NCI-H526 (cell line): ENCODE measurements at places on chromosomes 5 and 9.

- no peak for DNase-seq
Observed at GRCh38 chr5:168681556-168682183, 102.5 kb upstream of the PANK3 start.

- DNase-seq = no peak
Observed at GRCh38 chr9:89145097-89145496, 33.5 kb downstream of the SHC3 start.

GRCh38 chr5:118243613-118244012 is 744.7 kb downstream of the DTWD2 start:
- DNase-seq = no peak

DNA sequence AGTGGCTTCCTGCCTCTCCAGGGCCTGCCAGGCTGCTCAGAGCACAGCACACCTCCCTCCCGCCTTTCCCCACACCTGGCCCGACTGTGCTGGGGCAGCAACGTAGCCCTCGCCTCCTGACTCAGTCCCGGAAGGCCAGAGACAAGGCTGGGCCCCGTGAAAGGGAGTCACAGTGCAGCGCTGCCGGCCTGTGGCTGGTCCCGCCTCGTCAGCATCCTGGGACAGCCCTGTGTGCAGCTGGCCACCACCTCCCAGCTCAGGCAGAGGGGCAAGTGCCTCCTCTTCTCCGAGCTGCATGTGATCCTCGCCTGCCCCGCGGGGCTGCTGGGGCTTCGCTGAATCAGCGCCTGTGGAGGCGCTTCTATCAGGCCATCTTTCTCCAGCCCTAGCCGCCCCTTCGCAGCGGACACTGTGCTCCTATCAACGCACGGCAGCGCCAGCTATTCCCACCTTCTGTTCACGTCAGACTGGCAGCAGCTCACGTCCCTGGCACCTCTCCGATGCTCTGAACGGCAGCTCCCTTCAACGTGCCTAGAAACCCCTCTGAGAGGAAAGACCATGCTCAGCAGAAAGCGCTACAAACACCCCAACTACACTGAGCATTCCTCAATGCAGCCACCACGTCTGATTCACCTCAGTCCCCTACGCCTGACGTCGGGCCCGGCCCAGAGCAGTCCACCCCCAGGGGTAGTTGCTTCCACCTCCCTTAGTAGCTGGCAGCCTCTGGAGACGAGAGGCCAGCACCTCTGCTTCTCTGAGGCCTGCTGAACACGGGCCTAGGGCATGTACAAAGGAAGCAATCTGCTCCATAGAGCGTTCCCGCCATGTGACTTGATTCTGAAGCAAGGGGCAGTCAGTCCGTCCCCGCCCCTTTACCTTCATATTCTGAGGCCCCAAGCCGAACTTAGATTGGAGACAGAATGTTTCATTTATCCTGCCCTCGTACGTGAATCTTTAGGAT is 78.8 kb downstream of the GPR21 start:
- no peak for DNase-seq

GRCh38 chr5:108606185-108606584 is 141.5 kb upstream of the FER start:
- no peak for DNase-seq

DNA sequence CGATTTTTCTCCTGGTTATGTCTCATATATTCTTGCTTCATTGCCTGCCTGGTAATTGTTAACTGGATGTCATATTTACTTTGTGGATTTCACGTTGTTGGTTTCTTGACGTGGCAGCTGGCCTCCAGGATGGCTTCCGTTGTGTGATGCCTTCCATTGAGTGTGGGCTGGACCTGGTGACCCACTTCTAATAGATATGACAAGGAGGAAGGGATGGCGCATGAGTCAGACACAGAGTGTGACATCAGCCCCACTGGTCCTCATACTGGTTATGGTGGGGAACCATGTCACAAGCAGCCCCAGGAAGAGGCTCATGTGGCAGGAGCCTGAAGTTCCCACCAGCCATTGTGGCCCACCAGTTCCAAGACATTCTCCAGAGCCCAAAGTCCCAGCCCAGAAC is 6.4 kb upstream of the PAEP start:
- no peak for DNase-seq

- no peak for DNase-seq
Observed at GRCh38 chr9:122059955-122060324, 33.2 kb downstream of the TTLL11 start.

DNA sequence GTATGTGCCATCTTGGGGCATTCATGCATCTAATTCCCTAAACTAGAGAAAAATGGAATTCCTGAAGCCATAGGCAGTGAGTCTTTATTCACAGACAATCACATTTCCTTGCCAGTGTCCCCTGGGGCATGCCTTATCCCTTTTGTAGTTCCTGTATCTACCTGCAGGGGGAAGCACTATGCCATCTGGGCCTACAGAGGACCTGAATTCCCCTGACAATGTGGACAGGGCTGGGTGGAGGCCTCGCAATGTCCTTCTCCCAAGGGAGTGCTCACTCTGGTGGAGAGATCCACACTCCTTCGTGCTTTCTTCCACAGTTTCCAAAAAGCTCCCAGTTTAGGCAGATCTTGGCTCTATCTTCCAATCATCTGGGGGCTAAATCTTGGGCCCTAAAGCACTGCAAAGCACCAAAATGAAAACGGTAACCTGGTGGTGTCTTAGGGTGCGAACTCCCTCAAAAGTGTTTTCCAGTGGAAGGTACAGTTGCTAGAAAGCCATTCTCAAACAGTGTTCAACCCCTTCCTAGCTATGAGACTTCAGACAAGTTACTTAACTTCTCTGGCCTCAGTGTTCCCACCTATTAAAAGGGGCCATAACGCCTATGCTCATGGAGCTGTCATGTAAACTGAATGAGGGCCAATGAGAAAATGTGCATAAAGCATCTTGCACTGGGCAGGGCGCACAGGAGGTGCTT is 17.5 kb downstream of the WHRN start:
- DNase-seq = peak; percentile 74

GRCh38 chr9:114852050-114852594 is 46.3 kb upstream of the TNFSF15 start:
- DNase-seq = no peak

DNA sequence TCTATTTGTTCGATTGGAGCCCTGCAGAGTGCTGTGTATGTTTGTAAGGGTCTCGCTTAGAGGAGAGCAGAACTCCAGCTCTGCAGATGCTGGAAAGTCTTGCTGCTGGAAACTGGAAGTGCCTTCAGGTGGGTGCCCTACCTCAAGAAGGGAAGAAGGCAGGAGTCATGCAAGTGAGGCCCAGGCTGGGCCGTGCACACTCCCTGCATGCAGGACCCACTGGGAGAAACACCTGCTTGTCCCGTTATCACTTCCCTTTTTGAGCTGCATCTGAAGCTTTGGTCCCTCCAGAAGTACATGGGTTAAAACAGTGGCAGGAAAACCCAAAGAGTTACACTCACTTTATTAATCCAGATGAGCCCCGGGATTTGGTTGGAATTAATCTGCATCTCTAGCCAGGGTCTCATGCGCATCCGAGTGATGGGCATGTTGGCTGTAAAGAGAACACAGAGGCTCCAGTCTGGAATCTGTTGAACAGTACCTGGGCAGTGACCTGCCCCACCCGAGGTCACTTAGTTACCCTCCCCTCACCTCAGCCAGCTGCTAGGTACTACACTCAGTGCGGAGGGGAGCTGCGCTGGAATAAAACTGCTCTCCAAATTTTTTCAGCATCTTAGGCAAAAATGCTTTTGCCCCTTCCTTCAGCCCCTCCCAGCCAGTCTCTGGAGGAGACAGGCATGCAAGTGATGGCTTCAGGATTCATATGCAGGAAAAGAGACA is 1.4 kb downstream of the IRF1 start:
- no peak for DNase-seq

GRCh38 chr5:133273661-133274596 is 222.1 kb downstream of the HSPA4 start:
- no peak for DNase-seq

GRCh38 chr5:79535477-79536192 is 21.7 kb upstream of the HOMER1 start:
- DNase-seq = no peak

- DNase-seq = no peak
Observed at GRCh38 chr5:29079771-29080170, 2041.4 kb upstream of the CDH9 start.

GRCh38 chr9:107034831-107035230 is 171.9 kb downstream of the ZNF462 start:
- DNase-seq = no peak

DNA sequence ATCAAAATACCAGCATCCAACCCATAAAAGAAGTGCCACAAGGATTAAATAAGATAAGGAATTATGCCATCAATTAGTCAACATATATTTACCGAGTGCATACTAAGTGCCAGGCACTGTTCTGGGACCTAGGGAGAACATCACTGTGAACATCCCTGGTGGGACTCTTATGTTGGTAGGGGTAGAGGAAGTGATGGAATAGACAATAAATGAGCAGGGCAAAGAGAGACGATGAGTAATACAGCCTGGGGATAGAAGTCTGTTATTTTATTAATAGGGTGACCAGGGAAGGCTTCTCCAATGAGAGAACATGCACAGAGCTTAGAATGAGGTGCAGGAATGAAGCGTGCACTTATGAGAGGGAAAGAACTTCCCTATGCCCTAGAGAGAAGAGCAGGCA is 47.4 kb upstream of the VLDLR start:
- no peak for DNase-seq

DNA sequence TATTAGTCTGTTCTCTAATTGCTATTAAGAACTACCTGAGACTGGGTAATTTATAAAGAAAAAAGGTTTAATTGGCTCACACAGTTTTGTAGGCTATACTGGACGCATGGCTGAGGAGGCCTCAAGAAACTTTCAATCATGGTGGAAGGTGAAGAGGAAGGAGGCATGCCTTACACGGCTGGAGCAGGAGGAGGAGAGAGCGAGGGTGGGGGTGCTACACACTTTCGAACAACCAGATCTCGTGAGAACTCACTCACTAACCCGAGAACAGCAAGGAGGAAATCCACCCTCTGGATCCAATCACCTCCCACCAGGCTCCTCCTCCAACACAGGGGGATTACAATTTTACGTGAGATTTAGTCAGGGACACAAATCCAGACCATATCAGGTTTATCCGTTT is 90.0 kb downstream of the RMI1 start:
- no peak for DNase-seq

- DNase-seq = no peak
Observed at GRCh38 chr5:153572411-153573145, 82.1 kb downstream of the GRIA1 start.
